OCI-LY7 (cell line): ENCODE measurements at places on chromosomes 5 and 9.
A peak's percentile ranks its signal among the peaks of the same experiment; 100 is the strongest.

DNA sequence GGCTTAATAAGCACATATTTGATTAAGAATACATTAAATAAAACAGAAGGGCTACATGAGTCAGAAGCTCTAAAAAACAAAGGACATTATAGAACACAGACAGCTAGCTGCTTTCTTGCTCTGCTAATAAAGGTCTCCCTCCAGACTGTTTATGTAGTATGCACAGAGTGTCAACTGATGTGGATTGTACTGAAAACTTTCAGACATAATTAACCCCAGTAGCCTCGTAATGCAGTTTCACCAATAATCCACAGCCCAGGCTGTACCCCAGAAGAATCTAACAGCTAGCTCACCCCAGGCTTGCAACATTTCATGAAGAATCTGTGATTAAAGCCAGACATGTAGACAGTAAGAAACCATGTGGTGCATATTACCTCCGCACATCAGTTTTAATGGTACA is 30.8 kb downstream of the FGF10 start:
- DNase-seq, result no peak

DNA sequence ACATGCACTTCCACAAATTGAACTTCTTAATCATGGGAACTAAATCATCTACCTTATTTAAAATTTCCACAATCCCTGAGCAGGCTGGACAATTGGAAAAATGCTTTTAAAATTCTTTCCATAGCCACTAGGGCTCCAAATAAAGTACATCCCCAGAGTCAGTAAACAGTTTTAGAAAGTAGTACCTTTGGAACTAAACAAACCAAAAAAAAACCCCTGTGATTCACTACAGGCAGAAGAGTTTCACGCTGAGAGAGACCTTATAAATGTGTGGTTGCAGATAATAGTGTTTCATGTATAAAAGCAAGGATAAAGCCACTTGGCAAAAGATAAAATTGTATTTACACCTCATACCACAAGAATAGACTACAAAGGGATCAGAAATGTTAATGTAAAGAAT is 11.8 kb upstream of the HMGCR start:
- no peak for DNase-seq

DNA sequence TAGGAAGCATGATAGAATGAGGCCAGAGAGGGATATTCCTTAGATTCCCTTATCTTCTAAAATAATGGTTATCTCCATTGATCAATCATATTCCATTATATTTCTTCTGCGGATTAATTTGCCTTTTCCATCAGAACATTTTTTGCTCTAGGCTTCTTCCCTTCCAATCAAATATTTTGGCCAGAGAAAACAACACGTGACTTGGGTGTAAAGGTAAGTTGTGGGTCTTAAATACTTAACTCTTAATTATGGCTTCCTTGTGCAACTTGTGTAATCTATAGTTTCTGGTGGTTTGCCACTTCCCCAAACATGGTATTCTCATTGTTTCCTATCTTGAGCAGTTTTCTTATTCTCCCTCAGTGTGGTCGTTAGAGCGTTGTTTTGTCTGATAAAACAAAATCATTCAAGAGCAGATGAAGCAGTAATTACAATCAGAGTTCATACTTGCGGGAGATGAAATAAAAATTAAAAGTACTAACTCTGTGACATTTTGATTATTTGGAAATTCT is 889.3 kb downstream of the MAT2B start:
- DNase-seq, result no peak

GRCh38 chr9:133752739-133753446 is 14.7 kb upstream of the SARDH start:
- no peak for DNase-seq

- DNase-seq, result no peak
Measured at GRCh38 chr5:115306011-115306536, 9.6 kb upstream of the CCDC112 start.

DNA sequence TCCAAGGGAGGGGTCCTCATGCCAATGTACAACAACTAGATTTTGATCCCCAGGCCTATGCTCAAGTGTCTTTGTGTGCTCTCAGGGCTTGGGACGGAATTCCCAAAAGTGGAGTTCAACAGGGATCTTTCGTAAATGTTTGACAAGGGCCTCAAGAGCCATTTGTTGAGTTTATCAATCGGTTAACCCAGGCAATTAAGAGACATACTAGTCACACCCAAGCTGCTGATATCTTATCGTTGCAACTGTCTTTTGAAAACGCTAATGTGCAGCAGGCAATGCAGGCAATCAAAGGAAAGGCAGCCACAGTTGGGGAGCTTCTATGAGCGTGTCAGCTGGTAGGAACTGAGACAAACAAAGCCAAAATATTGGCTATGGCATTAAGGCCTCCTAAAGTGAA is 161.2 kb downstream of the CPLANE1 start:
- no peak for DNase-seq

DNA sequence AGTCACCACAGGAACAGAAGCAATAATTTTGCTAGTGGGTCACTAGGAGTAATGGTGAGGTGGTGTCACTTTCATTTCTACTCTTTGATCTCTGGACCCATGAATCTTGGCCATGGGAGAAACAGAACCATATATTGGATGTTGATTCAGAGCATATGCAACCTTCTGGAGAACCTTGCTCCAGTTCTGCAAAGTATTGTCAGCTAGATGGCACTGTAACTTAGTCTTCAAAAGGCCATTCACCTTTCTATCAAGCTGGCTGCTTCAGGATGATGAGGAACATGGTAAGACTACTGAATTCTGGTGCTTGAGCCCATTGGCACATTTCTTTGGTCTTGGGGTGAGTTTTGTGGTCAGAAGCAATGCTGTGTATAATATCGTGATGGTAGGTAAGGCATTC is 129.1 kb upstream of the FBN2 start:
- DNase-seq, result no peak

GRCh38 chr5:61402244-61402823 is 70.3 kb downstream of the ZSWIM6 start:
- no peak for DNase-seq

DNA sequence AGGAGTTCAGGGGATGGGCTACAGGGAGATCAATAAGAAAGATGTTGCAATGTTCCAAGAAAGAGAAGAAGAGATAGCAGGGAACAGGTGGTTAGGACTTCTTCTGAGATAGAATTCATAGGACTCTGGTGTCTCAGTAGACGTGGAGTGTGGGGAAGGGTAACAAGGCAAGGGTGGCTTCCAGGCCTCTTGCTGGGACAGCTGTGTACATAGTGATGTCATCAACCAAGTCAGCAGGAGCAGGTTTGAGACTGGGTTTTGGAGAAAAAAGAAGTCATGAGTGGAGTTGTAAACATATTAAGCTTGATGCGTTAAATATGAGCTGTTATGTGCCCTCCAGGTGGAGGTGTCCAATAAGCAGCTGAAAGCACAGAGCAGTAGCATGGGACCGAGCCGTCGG is 211.8 kb upstream of the RASEF start:
- no peak for DNase-seq

- DNase-seq, result no peak
Measured at GRCh38 chr9:17862101-17862500, 283.2 kb downstream of the SH3GL2 start.

DNA sequence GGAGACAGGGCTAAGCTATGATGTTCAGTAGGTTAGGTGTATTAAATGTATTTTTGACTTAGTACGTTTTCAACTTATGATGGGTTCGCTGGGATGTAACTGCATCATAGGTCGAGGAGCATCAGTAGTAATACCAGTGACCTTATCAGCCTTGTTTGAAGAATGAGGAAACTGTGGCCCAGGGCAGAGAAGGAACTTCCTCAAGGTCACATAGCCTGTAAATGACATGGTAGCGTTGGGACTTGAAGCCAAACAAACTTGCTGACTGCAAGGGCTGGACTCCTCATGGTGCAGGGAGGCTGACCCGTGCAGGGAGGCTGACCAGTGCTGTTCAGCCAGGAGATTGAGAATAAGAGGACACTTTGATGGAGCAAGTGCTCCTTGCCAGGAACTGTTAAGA is 21.3 kb upstream of the PTPN3 start:
- DNase-seq, result no peak

GRCh38 chr9:127336086-127336485 is 60.9 kb upstream of the SLC2A8 start:
- DNase-seq, result no peak

DNA sequence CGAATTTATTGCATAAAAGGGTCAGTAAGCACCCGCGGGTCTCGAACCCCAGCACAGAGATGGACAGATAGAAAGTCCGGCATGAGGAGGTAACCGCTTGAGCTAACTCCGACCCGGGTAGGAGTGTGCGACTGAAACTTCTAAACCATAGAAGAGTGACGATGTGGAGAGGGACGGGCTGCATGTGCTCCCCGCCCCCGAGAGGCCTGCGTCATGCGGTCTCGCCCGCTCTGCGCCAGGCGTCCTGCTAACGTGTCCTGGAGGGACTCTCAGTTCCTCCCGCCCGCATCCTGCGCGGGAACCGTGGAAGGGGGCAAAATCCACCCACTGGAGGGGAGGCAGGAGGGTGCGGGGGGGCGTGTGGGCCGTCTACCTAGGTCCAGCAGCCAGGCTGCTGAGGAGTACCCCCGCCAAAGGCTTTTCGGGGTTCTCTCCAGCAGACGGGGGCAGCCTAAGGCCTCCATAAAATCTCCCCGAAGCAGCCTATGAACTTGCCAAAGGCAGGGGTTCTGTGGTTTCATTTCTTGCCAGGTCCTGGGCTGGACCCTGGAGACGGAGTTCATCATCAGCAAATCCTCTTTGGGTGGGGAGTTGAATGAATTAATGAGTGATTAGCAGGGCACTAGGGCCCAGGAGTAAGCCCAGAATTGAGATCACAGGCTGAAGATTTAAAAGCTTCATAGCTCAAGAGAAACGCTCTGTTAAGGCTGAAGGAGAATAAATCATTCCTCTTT is 51.9 kb downstream of the TGFBI start:
- no peak for DNase-seq

DNA sequence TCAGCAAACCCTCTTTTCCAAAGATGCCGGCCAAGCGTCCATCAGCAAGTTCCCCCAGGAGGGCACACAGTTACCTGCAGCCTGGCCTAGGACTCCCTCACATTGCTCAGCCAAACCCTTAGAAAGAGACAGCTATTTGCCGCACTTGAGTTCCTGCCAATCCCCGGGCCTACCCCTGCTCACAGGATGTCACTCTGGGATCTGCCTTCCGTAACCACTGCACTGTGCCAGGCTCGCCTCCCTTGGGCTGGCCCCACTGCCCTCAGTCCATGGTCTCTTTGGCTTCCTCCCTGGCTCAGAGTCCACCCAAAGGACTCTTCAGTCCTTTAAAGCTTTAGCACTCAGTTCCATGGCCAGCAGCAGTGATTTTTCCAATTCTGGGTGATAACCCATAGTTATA is 128.3 kb downstream of the NSG2 start:
- DNase-seq, result no peak

DNA sequence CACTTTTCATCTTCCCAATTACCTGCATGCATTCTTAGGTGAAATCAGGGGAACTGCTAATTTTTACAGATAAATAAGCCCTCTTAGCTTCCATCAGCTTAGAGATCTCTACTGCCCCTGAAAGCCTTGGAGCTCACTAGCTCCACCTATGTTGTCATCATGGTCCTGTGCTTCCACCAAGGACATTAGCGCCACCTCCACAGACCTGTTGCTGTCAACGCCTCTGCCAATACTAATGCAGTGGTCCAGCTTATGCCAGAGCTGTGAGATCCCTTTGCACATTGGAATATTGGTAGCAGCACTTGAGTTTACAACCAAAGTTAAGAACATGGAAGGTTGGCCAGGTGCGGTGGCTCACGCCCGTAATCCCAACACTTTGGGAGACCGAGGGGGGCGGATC is 7.7 kb upstream of the SHISAL2B start:
- DNase-seq, result peak; percentile 4

DNA sequence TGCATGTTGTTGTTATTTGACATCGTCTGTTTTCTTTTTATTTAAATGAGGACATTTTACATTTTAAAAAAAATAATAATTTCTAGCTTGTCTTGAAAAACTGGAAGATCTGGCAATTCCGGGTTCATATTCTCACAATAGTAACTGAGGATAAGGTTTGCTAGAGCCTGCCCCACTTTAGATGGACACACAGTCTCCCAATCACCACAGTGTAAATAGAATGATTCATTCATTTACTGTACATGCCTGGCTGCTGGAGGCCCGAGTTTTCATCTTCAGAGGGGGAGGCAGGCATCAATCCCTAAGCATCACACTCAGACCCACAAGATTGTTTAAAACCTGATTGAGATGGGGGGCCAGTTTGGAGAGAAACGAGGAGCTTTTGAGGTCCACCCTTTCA is 2039.7 kb upstream of the WWC1 start:
- DNase-seq, result no peak

- no peak for DNase-seq
Measured at GRCh38 chr9:21037278-21037677, 5.8 kb upstream of the HACD4 start.

DNA sequence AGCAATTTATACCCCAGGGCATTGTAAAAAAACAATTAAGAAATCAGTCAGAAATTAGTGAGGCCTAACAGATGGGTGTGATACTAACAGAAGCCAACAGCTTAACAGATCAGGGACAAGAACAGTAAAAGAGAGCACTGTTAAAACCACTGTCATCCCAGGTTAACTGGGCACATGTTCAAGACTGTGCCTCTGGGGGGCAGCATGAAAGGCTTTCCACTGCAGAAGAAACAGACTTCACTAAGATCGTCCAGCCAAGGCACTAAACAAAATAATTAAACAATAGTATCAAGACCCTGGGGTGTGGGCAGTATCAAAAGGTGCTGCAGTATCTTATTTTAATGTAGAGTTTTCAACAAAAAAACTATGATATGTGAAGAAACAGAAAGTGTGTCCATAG is 43.5 kb downstream of the FBN2 start:
- no peak for DNase-seq

GRCh38 chr5:3191585-3191984 is 404.0 kb upstream of the IRX1 start:
- no peak for DNase-seq

DNA sequence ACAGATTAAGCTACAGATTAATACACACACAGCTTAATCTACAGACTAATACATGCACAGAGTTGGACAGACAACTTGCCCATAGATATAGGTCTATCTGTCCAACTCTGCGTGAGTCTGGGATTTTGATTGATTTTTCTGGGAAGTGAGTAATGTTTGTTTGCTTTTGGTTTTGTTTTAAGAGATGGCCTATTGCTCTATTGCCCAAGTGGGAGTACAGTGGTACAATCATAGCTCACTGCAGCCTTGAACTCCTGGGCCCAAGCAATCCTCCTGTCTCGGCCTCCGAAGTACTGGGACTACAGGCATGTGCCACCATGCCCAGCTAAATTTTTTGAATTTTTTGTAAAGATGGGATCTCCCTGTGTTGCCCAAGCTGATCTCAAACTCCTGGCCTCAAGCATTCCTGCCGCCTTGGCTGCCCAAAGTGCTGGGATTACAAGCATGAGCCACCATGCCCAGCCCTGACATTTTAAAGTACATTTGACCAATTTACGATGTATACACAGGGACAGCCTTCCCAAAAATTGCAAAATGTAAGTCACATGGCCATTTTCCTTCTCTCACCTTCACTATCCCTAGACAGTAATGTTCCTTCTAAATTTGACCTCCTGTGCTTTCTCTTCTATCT is 50.8 kb downstream of the PAPPA start:
- DNase-seq, result no peak

GRCh38 chr9:121728916-121729315 is 77.5 kb downstream of the DAB2IP start:
- no peak for DNase-seq

- no peak for DNase-seq
Measured at GRCh38 chr5:112776301-112776856, 38.7 kb downstream of the APC start.

- DNase-seq, result no peak
Measured at GRCh38 chr5:32030222-32030621, 143.9 kb downstream of the GOLPH3 start.
